ENCODE measurements at places on chromosomes 6 and 20.

- no peak for DNase-seq
Observed at GRCh38 chr6:93453956-93454355, 34.6 kb upstream of the EPHA7 start.

- DNase-seq = no peak
Observed at GRCh38 chr6:119880840-119881239, 531.3 kb upstream of the MAN1A1 start.

DNA sequence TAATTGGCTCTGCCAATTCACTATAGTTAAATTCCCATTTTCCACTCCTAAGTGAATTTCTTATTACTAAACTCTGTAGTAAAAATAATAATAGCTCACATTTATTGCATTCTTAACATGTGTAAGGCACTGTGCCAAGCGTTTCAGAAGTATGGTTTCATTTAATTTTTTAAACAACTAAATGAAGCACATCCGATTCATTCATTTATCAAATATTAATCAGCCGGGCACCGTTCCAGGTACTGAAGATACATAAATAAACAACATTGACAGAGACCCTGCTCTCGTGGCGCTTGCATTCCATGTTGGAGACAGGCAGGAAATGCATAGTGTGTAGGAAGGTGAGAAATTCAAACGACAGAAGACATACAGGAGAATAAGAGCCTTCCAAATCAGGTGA lies 423.2 kb upstream of the JARID2 start:
- DNase-seq = no peak

DNA sequence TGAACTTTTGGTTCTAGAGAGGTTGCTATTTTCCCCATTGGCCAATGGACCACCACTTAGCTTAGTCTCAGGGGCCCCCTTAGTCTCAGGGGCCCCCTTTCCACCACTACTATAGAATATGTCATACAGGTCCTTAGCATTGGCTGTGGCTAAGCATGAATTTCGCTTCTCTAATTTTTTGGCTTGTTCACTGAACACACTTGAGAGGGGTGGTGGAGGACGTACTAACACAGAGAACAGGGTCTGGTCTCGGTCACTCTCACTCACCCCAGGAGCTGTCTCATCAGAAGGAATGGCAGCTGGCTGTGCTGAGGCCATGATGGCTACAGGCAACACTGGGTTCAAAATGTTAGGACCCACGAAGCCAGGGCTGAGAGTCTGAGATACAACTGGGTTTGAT lies 30.3 kb downstream of the ZNF318 start:
- DNase-seq = no peak

DNA sequence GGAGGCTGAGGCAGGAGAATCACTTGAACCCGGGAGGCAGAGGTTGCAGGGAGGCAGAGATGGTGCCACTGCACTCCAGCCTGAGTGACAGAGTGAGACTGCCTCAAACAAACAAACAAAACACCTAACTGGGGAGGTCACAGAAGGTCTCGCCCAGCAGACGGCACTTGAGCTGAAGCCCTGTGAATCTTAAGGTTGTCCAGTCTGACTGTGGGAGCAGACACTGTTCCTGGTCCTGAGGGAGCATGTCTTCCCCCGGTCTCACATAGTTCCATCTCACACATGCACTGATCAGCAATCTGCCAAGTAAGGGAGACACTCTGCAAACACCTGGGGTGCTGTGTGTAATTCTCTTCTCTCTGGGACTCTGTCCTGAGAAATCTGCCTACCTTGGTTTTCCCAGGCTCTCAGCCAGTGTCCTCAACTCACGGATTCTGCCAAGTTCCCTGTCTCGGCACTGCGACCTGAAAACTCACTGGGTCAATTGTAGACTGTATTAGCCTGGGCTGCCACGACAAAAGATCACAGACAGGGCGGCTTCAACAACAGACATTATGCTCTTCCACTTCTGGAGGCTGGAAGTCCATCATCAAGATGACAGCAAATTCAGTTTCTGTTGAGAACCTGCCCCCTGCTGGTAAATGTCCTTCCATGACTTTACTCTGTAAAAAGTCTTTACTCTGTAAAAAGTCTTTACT lies 94.3 kb downstream of the JPH2 start:
- no peak for DNase-seq

DNA sequence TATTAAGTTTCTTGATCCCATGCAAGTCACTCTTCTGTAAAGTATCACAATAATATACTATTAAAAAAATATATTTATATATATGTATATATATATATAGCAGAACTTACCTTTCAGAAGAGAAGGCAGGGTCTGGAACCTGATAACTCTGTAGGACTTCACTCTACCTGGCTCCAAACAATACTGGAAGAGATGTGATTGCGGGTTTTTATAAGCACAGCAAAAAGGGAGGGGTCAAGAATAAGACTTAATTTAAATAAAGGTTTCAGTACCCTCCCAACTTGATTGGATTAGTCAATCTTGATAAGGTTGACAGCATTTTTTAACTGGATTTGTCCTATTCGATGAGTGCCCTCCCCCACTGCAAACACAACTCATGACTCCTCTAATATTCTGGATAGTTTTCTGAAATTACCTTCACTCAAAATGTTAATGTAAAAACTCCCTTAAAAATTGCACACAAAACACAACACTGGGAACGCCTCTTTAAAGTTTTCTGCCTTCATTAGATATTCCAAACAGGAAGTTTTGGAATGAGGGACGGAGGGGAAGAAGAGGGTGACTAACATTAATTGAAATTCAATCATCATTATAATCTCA lies 4.0 kb upstream of the ZNF217 start:
- DNase-seq = no peak

GRCh38 chr6:4324746-4325145 lies 189.4 kb upstream of the ECI2 start:
- no peak for DNase-seq

- no peak for DNase-seq
Observed at GRCh38 chr20:3595541-3595940, 67.7 kb downstream of the GFRA4 start.

GRCh38 chr6:10800810-10801209 lies 37.5 kb downstream of the MAK start:
- no peak for DNase-seq

DNA sequence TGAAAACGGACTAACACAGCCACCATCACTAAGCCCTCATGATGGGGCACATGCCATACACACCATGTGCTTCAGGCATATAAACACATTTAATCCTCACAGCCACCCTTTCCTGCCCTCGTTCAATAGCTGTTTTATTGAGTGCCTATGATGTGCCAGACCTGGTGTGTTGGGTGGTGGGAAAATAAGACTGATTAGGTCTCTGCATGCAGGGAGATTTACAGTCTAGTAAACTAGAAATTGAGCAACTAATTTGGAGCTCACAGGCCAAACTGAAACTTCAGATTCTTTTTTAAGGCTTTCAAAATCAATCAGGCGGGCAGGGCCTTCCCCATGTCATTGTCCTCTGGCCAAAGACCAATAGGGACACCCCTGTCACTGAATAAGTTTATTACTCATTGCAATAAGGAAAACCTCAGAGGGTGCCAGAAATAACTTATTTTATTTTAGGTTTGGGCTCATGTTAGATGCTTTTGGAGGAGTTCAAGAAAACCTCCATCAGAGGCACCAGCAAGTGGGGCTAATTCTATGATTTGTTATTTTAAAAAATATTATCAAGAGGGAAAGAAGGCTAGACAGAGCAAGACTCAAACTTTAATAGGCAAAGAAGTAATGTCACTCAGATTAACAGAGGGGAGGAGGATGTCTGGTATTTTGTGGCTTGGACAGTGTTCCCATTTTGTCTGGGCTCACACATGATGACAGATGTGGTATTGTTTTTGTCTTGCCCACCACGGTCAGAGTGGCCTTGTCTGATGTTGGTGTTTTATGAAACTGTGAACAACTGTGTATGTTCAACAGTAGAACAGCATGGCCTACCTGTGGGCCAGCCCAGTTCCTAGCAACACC lies 12.0 kb downstream of the ZFP64 start:
- DNase-seq = no peak

- no peak for DNase-seq
Observed at GRCh38 chr6:151808371-151809241, 1.1 kb downstream of the ESR1 start.

- no peak for DNase-seq
Observed at GRCh38 chr20:15278041-15278440, 940.6 kb upstream of the FLRT3 start.

- no peak for DNase-seq
Observed at GRCh38 chr6:106574741-106575458, 54.4 kb downstream of the RTN4IP1 start.
